ENCODE measurements at places on chromosomes 1 and 21.

GRCh38 chr1:65429806-65430205 is 9.3 kb downstream of the LEPR start:
- no peak for DNase-seq

GRCh38 chr1:202315576-202316168 is 26.1 kb downstream of the UBE2T start:
- peak; percentile 52 for DNase-seq

- no peak for DNase-seq
These were observed 88.4 kb upstream of the RHOU start for GRCh38 chr1:228646717-228647522.

GRCh38 chr1:194117582-194117981 is 931.2 kb upstream of the B3GALT2 start:
- DNase-seq: no peak

DNA sequence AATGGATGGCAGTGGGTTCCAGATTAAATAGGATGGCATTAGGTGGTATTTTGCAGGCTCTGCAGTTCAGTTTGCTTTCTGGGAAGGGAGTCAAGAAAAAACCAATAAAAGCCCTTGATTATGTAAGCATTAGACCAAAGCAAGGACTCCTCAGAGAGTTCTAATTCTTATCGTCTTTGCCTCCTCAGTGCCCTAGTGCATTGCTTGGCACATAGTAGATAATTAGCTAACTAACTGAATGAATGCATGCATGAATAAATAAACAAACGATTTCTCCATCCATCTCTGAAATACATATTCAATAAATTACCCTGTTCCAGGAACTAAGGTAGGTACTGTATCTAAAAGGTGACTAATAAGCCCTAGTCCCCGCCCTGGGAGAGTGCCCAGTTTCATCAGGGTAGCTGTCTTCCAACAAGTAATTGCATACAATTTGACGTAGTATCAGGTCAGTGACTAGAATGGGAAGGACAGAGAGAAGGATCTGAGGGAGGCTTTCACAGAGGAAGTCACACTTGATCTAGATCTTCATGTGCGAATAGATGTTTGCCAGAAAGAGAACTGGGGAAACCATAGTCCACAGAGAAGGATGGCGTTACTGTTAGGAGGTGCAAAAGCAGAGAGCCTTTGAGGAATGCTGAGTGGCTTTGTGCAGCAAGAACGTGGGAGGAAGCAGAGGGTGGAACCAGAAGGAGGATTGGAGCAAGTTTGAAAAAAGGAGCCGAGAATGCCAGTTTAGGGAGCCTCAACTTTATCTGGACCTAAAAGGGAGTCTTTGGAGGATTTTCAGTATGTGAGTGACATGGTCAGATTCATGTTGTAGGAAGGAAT is 111.4 kb downstream of the TBX19 start:
- DNase-seq: no peak

DNA sequence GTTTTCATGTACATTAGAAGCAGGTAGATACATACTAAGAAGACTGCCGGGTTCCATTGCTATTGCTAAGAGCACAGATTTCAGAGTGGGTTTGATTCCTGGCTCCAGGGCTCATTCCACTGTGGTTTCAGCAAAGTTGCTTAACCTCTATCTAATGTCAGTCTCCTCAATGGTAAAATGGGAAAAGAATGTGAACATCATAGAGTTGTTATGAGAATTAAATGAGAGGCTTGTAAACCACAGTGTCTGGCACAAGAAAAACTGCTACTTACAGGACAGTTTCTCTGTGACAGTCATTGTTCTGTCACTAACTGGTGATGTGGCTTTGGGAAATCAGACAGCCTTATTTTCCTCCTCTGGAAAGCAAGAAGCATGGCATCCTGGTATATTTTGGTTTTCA is 10.7 kb upstream of the PLXNA2 start:
- no peak for DNase-seq

DNA sequence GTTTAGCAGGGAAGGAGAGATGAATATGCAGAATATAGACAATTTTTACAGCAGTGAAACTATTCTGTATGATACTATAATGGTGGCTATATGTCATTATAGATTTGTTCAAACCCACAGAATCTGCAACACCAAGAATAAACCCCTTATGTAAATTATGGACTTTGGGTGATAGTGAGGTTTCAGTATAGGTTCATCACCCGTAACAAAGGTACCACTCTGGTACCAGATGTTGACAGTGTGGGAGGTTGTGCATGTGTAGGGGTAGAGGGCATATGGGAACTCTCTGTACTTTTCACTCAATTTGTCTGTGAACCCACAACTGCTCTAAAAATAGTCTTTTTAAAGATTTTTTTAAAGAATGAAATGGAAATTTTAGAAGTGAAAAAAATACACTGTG is 29.9 kb upstream of the PRDX6 start:
- DNase-seq: no peak
